Subcutaneous adipose tissue (tissue), 4 donors: ENCODE measurements at places on chromosomes 2 and 18. TPM values are rescaled to one million over a fixed set of nuclear protein-coding genes. Genes with fewer than 3 reads are reported as not detected.

Gene EGR4
- total RNA-seq = not detected

Gene ARL5A
- 33.5 TPM for total RNA-seq

Gene MRO
- total RNA-seq = 0.49 TPM

Gene ARHGEF33
- 3.1 TPM for total RNA-seq

Gene STARD6
- total RNA-seq = not detected

Gene UBXN4
- total RNA-seq = 69.0 TPM

Gene GDF7
- total RNA-seq = under 0.01 TPM

Gene RASGRP3
- total RNA-seq = 40.6 TPM

Gene PSMA8
- not detected for total RNA-seq

Gene QPCT
- total RNA-seq = 15.6 TPM

Gene NPHP1
- total RNA-seq = 11.4 TPM

Gene APLF
- total RNA-seq = 10.6 TPM

Gene ANKRD30BL
- total RNA-seq = not detected

Gene UGT1A5
- total RNA-seq = not detected

Gene DLX2
- not detected for total RNA-seq

Gene LINC00305
- total RNA-seq = not detected

Gene ELOA2
- total RNA-seq = not detected

Gene PDE11A
- 0.33 TPM for total RNA-seq

Gene EHD3
- 0.98 TPM for total RNA-seq

Gene RGPD8
- total RNA-seq = 28.4 TPM

Gene RBM43
- total RNA-seq = 8.2 TPM

Gene PLB1
- 16.5 TPM for total RNA-seq

Gene RNF152
- total RNA-seq = 16.8 TPM

Gene G6PC2
- not detected for total RNA-seq

Gene TXNDC2
- total RNA-seq = not detected

Gene PRKAG3
- total RNA-seq = not detected

Gene KCNF1
- not detected for total RNA-seq

Gene INHA
- total RNA-seq = 1.5 TPM

Gene FAHD2A
- total RNA-seq = 56.1 TPM

Gene SRD5A2
- total RNA-seq = not detected

Gene RND3
- total RNA-seq = 15.3 TPM

Gene LRRC30
- total RNA-seq = not detected

Gene MAPK4
- total RNA-seq = 0.16 TPM

Gene ASB18
- total RNA-seq = not detected

Gene PRSS56
- not detected for total RNA-seq

Gene IL36B
- not detected for total RNA-seq

Gene SERPINB10
- total RNA-seq = not detected

Gene MXD1
- 16.6 TPM for total RNA-seq

Gene PPP1R1C
- not detected for total RNA-seq

Gene RUFY4
- total RNA-seq = not detected

Gene LDAH
- total RNA-seq = 18.3 TPM

Gene DYSF
- 26.6 TPM for total RNA-seq

Gene ST6GAL2
- total RNA-seq = not detected

Gene CELF4
- total RNA-seq = not detected

Gene GORASP2
- total RNA-seq = 47.4 TPM

Gene VPS54
- 27.7 TPM for total RNA-seq

Gene SCYGR4
- not detected for total RNA-seq

Gene ELMOD3
- total RNA-seq = 40.9 TPM

Gene DUSP11
- 40.1 TPM for total RNA-seq

Gene ACSL3
- total RNA-seq = 40.1 TPM

Gene TSPYL6
- total RNA-seq = not detected

Gene MARCHF4
- total RNA-seq = not detected

Gene ACADL
- 21.3 TPM for total RNA-seq

Gene SNRNP27
- 66.7 TPM for total RNA-seq

Gene EPB41L3
- 82.1 TPM for total RNA-seq

Gene TFPI
- 94.1 TPM for total RNA-seq

Gene CTIF
- 41.0 TPM for total RNA-seq

Gene FBXO36
- 2.6 TPM for total RNA-seq

Gene ANKRD44
- 22.8 TPM for total RNA-seq
